NCI-H187 (cell line): ENCODE measurements at places on chromosomes 2 and 18.

DNA sequence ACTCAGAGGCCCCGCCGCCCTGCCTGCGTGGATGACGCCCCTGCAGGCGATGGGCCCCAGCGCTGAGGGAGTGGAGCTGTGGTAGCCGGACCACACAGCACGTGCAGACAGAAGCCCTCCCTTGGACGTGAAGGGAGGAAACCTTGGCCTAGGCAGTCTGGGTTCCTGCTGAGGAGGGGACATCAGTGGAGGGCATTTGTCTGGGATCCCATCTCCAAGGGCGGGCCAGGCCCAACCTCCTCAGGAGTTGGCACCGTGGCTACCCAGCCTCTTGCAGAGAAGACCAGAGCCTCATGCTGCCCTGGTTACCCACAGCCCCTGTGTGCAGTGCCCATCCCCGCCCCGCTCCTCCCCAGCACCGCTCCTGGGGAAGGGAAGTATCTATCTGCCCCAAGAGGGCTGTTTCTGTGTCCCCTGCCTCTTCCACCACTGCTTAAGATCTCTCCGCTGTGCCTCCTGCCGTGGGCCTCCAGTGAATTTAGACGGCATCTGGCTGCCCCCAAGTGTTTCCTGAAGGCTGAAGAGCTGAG lies 241.8 kb downstream of the KLHL29 start:
- DNase-seq, result no peak

DNA sequence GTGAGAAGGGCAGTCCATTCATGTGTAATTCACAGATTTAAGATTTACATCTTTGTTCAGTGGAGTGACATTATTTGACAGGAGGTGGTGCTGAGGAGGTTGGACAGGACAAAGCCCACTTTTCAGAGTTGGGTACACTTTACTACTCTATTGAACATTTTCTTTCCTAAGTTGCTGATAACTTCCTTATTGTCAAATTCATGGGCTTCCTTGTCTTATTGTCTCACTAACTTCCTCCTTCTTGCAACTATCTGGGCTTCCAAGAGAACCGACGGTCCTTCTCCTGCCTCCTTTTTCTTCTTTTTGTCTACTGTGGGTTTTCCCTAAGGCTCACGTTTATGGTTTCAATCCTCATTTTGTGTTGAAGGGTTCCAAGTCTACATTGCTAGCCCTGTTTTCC lies 67.7 kb upstream of the DNMT3A start:
- no peak for DNase-seq

- no peak for DNase-seq
These were observed 71.5 kb upstream of the EPB41L5 start for GRCh38 chr2:119941388-119941787.

DNA sequence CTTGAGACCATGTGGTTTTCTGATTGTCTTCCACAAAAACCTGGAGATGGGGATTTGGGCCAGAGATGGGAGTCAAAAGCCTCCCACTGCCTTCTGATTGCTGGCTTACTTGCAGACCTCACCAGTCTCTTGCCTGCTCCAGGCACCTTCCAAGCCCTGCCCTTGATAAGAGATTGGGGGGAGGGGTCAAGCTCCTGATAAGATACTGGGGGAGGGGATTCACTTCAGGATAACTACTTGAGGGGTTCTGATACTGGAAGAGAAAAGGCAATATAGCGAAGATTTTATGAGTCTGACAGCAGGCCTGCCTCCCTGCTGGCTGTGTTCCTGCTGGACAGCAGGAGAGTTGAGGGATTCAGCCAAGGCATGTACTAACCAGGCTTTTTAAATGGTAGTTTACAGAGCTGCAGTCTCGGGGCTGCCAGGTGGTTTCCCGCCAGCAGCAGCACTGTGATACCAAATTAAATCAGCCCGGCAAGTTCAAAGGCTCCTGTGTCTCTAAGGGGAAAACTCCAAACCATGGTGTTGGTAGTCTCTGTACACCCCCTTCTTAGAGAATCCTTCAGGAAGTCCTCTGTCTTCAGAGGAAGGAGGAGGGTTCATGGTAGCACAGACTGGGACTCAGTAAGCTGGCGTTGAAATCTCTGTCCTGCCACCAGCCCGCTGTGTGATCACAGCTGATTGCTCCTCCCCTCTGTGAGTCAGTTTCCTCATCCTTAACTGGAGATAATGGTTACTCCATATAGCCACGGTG lies 58.3 kb downstream of the FBXO36 start:
- no peak for DNase-seq

GRCh38 chr2:242053921-242054320 lies 184.4 kb downstream of the RTP5 start:
- no peak for DNase-seq

- no peak for DNase-seq
These were observed 526.2 kb upstream of the TNP1 start for GRCh38 chr2:217386041-217386440.

DNA sequence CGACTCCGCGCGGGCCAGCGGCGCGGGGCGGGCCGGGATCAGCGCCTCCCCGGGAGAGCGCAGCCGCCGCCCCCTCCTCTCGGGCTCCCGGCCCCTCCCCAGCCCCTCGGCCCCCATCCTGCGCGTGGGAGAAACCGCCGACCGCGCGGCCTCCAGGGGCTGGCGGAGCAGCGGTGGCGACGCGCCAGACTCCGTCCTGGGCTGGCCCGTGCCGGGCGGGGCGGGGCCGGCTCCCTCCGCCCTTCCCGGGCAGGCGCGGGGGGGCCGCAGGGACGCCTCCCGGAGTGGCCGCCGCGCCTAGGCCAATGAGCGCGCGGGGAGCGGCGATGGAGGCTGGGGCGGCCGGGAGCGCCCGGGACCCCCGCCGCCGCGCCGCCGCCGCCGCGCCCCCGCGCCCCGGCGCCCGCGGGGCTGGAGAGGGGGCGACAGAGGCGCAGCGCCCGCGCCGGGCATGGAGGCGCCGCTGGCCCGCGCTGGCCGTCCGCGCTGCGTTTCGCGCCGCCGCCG lies 49.1 kb downstream of the KCNIP3 start:
- no peak for DNase-seq

GRCh38 chr2:20496076-20496872 lies 49.4 kb downstream of the RHOB start:
- no peak for DNase-seq

DNA sequence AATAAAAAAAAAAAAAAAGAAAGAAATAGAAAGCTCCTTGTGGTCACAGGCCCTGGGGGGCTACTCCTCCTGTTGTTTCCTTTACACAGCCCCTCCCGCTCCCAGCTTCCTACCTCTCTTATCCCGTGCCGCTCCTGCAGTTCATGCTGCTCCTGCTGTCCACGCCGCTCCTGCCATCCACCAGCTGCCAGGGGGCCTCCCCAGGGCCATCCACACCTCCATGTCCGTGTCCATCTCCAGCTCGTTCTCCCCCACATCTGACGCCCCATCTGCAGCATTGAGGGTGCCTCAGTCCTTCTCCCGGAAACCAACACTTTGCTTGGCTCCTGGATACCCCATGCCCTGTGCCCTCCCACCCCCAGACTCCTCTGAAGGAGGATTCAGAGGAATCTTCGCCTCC lies 191.7 kb downstream of the EIPR1 start:
- no peak for DNase-seq

- DNase-seq, result no peak
These were observed 40.2 kb downstream of the EPAS1 start for GRCh38 chr2:46337208-46337994.

- no peak for DNase-seq
These were observed 154.3 kb downstream of the SEPTIN10 start for GRCh38 chr2:109459485-109459884.

- no peak for DNase-seq
These were observed 13.3 kb upstream of the PPP4R1 start for GRCh38 chr18:9627642-9628041.

- DNase-seq, result no peak
These were observed 46.8 kb downstream of the ANTXR1 start for GRCh38 chr2:69059731-69060290.

DNA sequence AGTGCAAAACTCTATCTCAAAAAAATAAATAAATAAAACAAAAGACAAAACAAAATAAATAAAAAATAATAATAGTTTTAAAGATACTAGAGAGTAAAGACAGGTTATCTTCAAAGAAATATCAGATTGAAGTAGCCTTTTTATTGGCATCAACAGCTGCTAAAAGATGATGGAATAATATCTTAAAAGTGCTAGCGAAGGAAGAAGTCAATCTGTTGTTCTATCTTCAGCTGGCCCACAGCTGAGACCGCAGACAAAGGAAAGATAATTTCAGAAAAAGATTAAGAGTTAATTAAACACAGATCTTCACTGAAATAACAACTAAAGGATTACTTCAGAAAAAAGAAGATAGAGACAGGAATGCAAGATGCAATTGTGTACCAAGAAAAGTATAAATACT lies 130.2 kb upstream of the PKDCC start:
- no peak for DNase-seq

DNA sequence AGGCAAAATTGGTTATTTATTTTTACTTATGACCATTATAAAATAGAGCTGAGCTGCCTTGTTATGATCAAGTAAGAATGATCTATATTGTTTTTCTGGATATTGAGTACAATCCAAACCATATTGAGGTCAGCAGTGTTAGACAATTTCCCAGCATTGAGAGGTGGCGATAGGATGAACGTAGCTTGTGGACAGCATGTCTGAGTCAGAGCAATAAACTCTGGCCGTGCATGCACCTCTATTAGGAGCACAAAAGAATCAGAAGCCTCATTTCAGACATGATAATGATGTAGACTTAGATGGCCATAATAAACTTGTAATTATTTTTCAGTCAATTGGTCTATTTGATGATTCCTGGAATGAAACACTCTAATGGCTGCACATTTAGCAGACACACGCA lies 491.6 kb downstream of the RIT2 start:
- no peak for DNase-seq

DNA sequence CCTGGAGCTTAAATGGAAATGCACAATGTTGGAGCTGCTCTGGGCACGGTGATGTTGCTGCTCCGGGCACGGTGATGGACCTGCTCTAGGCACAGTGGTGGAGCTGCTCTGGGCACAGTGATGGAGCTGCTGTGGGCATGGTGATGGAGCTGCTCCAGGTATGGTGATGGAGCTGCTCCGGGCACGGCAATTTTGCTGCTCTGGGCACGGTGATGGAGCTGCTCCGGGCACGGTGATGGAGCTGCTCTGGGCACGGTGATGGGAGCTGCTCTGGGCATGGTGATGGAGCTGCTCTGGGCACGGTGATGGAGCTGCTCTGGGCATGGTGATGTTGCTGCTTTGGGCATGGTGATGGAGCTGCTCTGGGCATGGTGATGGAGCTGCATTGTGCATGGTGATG lies 79.7 kb downstream of the LDLRAD4 start:
- no peak for DNase-seq

DNA sequence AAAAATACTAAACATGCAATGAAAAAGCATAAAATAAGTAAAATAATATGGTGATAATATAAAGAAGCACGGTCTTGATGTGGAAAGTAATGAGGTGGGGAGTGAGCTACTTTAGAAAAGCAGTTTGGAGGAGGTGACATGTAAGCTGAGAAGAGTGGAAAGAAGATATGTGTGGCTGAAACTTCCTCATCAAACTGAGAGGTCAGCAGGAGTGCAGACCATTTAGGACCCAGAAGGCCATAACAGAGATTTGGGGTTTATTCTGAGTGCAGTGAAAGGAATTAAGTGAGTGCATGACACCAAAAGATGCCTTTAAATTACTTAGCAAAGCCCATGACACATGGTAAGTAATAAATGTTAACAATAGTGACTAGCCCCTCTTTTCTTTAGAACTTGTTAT lies 24.4 kb upstream of the TMEM182 start:
- DNase-seq, result no peak

- DNase-seq, result no peak
These were observed 59.6 kb upstream of the ACKR3 start for GRCh38 chr2:236510034-236510433.

DNA sequence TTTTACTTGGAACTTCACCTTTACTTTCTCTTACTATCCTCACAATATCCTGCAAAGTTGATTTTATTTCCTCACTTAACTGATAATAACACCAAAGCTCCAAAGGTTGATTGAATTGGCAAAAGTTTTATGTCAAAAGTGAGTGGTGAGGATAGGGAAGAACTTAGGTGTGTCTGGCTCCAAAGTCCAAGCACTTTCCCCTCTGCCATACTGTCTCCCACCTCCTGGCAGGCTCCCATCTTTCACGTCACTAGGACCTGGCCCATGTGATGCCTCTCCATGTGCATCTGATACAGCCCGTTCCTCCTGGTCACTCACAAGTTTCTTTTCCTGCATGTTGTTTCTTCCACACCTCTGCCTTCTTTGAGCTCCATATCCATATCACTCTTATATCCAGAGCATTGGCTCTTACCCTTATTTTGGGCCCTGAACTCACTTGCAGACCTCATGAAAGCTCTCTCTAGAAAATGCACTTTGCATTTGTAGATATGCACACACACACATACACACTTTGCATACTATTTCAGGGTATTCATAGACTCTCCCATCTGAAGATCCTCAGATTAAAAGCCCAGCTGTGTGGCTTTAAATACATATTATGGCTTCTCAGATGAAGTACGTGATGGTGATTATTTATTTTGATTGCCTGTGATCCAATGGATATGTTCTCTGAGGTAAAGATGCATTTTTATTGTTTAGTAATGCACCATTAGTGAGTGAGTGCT lies 12.3 kb downstream of the MEP1B start:
- no peak for DNase-seq

DNA sequence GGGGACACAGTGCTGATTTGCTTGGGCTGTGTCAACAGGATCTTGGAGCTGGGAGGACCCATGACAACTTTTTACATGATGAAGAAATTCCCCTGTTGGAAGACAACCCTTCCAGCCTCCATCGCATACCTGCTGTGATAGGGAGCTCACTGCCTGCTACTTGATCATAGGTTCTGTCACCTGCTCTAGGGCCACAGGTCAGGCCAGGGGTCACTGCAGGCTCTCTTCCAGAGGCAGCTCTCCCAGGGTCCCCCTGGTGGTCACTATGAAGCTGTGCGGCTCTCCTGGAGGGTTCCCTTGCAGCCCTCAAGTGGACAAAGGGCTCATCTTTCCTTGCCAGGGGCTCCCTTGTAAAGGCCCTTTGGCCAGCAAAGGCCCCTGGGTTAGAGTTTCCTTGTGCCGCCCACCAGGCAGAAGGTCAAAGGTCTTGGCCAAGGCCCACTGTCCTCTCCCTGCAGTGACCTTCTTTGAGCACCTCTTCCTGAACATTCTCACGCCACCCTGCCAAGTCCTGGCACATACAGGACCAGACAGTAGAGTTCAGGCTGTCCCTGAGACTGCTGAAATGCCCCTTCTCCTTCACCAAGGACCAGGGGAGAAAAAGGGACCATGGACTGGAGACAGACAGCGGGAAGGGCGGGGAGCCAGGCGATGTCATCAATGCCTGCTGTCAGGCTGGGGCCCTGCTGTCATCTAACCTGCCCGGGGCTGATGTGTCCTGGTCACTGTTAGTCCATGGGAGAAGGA lies 345.1 kb downstream of the DYSF start:
- no peak for DNase-seq

- DNase-seq, result no peak
These were observed 16.6 kb downstream of the ITGB1BP1 start for GRCh38 chr2:9406529-9407362.

DNA sequence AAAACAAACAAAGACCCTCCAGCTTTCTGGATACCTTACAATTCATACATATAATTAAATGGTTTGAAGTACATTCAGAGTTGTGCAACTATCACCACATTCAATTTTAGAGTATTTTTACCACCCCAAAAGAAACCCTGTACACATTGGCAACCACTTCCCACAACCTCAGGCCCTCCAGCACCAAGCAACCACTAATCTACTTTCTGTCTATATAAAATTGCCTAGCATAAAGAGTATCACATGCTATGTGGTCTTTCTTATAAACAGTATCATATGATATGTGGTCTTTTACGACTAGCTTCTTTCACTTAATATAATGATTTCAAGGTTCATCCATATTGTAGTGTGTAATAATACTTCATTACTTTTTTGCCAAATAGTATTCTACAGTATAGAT lies 7.3 kb downstream of the IER3IP1 start:
- DNase-seq, result no peak
